ENCODE measurements at places on chromosomes 2 and 18.

- no peak for DNase-seq
Observed at GRCh38 chr2:95357717-95358280, 44.7 kb upstream of the FAHD2A start.

GRCh38 chr2:85215448-85216401 is 82.5 kb downstream of the TCF7L1 start:
- DNase-seq, result peak; percentile 94

DNA sequence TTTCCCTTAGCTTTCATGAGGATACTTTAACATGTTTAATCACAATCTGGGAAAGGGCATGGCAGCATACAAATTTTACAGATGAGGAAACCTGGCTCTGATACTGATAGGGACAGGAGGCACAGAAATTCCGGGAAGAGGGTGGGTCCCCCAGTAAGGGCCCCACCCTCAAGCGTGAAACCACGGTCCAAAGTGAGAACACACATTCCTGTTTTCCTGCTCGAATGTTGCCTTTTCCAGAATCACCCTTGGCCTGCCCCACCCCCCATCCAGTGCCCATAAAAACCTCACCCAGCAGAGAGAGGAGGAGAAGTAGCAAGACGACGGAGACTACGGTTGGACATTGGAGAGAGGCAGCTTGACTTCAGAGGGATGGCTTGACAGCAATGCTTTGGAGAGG is 98.2 kb downstream of the HIBCH start:
- DNase-seq, result peak; percentile 11

DNA sequence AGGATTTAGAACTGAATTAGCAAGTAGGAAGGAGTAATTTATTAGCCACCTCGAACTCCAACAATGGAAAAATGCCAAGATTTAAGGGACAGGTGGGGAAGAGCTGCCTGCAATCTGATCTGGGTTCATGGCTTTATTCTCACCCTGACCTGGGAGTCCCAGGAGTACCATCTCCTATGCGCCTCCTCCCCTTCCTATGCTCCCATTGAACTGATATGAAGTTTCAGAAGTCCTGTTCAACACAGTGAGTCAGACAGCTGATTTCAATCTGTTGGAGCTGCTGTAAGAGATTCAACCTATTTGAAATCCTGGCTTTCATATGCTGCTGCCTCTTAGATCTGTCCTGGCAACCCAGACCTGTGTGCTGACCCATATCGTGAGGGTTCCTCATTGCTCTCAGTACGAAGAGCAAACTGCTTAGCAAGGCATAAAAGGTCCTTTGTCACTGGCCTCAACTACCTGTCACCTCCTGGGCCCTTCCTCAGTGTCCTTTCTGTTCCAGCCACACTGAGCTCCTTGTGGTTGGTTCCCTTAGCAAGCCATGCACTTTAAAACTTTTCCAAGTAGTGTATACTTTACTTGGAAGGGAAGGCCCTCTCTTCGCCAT is 15.9 kb upstream of the CD28 start:
- DNase-seq, result peak; percentile 55

- peak; percentile 37 for DNase-seq
Observed at GRCh38 chr2:24313744-24314632, 46.3 kb downstream of the ITSN2 start.

- peak; percentile 66 for DNase-seq
Observed at GRCh38 chr18:76363436-76364120, 131.5 kb downstream of the ZNF516 start.

- no peak for DNase-seq
Observed at GRCh38 chr2:174085781-174086180, 120.6 kb upstream of the SP3 start.

DNA sequence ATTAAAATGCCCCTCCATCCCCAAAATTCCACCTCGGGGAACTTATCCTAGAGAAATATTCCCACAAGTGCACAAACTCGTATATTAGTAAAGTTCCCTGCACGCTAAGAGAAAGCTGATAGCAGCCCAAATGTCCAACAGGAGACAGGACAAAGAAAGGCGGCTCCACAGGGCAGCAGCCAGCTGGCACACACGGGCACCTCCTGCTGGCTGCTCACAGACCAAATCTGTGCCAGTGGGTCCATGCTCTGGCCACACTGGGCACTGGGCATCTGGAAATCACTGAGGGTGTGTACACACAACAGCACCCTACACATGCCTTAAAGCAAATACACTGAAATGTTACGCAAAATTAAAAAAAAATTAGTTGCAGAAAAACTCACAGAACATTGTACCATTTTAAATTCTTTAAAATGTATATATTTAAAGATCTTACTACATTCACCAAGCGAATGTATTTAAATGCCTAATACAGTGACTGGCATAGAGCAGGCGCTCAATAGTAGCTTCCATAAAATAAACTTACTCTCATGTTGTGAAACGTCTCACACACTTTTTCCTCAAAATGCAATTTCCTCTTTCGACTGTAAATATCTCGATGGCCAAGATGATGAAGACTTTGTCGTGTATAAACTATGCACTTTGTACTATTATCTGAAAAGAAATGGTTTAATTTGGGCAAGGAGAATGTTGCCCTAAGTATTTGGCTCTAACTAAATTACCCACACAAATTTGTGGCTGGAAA is 19.4 kb downstream of the ZNF516 start:
- no peak for DNase-seq

- no peak for DNase-seq
Observed at GRCh38 chr18:56812674-56813073, 161.5 kb downstream of the WDR7 start.

DNA sequence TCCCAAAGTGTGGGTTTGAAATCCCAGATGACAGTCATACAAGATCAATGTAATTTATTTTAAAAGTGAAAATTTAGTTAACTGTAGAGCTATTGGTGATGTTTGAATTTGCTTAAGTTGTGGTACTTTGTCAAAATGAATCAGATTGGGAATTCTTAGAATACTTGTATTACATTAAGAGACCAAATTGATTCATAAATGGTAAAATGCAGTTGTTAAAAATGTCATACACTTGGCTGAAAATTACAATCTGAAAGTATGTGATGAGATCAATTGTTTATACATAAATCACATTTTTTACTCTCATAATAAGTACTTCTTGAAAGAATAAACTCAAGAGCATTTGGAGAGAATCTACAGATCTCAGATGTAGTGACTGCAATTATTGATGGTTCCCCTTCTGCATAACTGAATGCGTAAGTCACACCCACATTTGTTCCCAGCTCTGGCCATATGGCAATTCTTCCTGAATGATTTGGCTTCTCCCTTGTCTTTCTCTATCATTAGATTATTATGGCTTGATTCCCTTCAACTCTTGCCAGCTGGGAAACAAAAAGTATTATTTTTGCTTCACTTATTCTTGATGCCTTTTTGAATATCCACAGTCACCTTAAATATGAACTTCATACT is 558.5 kb downstream of the CPS1 start:
- DNase-seq, result peak; percentile 72

- peak; percentile 94 for DNase-seq
Observed at GRCh38 chr2:233486778-233487552, 79.6 kb downstream of the USP40 start.

GRCh38 chr2:237873421-237873831 is 14.0 kb downstream of the RAMP1 start:
- DNase-seq, result no peak

DNA sequence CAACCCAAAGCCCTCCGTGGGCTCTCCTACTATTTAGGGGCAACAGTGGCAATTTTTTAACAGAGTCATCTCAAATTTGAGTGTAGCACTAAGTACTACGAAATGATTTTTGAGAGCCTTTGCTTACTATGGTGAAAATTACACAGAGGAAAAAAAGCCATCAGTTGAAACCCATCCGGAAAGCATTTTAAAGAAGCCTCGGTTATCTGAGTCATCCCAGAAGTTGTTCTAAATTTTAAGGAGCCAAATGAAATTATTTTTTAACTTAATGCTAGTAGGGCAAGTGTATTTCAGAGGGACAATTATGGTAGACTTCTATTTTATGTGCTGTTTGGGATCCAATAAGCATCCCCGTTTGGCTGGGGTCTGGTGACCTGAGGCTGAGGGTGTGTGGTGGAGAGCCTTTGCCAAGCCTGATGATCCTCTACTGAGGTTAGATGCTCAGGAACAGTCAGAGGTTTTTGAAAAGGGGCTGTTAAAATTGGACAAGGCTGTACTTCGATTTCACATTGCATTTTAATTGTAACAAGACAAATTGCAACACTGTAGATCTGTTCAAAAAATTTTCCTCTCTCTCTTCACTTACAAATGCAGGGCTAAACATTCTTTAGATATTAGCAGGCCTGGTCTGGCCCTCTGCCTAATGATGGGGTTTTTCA is 47.0 kb downstream of the RAPGEF4 start:
- DNase-seq, result peak; percentile 82

- no peak for DNase-seq
Observed at GRCh38 chr2:64819774-64820688, 166.3 kb upstream of the SERTAD2 start.

DNA sequence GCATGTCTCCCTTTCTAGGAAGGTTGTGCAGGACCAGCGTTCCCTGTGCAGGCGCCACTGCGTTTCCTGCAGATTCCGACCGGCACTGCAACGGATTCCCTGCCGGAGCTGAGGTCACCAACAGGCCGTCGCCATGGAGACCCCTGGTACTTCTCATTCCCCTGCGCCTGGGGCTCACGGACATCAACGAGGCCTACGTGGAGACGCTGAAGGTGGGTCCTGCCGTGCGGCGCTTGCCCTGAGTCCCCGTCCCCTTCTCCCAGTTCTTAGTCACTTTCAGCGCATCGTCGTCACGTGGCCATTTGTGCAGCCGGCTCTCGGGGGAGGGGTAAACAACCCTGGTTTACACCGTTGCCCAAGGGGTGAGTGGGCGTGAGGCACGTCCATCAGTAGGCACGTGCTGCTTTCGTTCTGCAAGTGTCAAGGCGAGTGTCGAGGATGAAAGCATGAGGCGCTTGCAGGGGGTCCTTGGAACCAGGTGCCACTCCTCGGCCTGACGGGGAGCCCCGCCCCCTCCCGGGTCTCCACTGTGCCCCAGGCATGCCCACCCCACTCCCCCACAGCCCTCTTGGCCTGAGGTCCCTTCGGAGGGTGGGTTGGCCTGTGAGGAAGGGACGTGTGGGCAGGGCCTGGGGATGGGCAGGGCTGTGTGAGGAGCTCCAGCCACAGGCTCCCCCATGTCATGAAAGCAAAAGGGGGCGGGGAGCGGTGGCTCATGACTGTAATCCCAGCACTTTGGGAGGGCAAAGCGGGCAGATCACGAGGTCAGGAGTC is 19.8 kb downstream of the DTYMK start:
- no peak for DNase-seq

GRCh38 chr2:100247256-100248043 is 74.9 kb downstream of the LONRF2 start:
- DNase-seq, result no peak

GRCh38 chr2:23027396-23027795 is 357.6 kb upstream of the KLHL29 start:
- no peak for DNase-seq

DNA sequence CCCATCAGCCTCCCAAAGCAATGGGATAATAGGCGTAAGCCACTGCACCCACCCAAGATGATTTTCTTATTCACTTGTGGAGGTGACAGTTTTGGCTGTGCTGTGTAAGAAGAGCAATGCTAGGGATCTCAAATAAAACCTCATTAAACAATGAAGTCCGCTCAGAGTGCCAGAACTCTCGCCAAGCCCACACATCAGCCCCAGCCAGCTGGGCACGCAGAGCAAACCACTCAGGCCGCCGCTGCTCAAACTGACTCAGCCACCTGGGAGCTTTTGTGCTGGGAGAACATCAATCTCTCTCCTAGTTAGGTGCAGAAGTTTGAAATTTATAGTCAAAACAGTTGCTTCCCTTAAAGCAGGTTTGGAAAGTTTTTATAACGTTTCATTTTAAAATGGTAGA is 47.6 kb downstream of the RNF152 start:
- no peak for DNase-seq

GRCh38 chr2:217816396-217816869 is 186.4 kb downstream of the TNS1 start:
- no peak for DNase-seq

GRCh38 chr2:160460333-160460731 is 33.3 kb downstream of the RBMS1 start:
- DNase-seq, result no peak

DNA sequence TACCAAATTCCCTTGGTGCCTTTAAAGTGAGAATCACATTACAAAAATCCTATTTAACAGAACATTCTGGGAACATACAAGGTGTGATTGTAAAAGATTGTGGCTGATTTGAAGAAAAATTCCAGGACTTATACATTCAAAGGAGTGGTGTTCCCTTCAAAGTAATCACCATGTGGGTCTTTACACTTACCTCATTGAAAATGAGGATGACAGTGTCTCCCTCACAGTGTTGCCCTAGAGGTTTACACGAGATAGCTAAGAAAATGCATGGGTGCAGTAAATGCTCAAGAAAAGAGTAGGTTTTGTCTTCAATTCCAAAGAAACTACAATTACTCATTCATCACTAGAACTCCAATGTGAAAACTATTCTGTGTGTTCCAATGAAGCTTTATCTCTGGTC is 331.5 kb downstream of the SLC4A3 start:
- DNase-seq, result no peak

- no peak for DNase-seq
Observed at GRCh38 chr2:157990173-157990572, 111.5 kb upstream of the UPP2 start.

- DNase-seq, result peak; percentile 37
Observed at GRCh38 chr2:9844576-9844975, 1.3 kb downstream of the TAF1B start.

- no peak for DNase-seq
Observed at GRCh38 chr18:38067821-38068220, 502.2 kb upstream of the CELF4 start.

DNA sequence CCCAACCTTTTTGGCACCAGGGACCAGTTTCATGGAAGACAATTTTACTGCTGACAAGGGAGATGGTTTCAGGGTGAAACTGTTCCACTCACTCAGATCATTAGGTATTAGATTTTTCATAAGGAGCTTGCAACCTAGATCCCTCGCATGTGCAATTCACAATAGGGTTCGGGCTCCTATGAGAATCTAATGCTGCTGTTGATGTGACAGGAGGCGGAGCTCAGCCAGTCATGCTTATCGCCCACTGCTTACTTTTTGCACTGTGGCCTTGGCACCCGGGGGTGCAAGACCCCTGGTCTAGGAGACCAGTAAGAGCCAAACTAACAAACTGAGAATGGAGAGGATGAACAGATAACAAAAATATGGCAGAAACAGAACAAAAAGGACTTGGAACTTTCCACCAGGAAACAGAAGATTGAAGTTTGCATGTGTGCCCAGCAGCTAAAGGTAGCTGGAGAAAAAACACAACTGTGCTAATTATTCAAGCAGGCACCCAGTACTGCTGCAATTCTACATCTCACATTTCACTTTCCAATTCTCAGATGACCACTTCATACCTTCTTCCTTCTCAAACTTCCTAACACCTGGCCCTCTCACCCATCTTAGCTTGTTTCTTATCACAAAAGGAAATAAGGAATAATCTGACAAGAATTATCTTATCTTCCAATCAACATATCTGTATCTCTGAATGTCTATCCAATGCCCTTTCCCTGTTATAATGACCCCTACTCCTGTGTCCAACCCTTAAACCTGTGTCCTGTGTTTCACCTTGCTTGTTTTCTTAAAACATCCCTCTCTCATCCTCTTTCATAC is 24.8 kb downstream of the SP3 start:
- DNase-seq, result no peak
